ENCODE measurements at places on chromosomes 1 and 21.

DNA sequence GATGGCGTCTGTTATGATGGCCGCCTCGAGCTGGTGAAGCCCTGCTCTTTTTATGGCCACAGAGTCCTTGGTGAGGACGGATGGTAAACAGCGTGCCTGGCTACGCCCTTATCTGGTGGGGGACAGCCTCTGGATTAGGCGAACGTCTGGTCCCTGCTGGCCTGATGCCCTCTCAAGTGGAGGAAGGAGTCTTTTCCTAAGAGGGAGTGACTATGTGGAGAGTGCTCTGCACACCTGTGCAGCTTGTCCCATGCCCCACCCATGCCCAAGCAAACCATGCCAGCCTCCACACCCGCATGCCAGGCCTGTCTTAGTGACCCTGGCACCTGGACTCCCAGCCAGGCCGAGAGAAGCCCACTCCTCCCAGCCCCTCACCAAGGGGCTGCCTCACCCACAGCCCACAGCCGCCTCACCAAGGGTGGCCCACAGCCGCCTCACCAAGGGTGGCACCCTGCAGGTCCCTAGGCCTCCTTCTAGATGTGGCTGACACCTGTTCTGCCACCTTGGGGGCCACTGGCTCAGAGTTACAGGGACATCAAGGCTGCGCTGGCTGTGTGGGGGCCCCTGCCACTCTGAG, 40.2 kb downstream of the WNT9A start:
- no peak for DNase-seq

- DNase-seq: peak; percentile 13
These were observed 5.6 kb upstream of the KCNA10 start for GRCh38 chr1:110524311-110525248.

DNA sequence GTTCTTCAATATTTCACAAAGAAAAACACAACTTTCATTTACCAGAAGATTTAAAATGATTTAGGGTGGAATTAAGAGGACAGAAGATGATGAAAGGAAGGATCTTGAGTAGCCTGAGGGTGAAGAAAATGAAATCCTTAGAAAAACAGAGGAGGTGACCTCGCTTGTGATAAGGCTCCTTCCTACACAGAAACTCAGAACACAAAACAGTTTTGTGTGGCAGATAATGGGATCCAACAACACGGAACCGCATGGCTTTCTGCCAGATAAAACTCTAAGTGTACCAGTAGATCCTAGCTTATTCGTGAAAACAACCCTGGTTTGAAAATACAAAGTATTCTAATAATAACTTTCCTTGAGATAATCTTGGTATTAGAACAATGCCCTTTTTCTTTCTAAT, 74.0 kb upstream of the EXO1 start:
- DNase-seq: no peak

- no peak for DNase-seq
These were observed 22.8 kb upstream of the STUM start for GRCh38 chr1:226525750-226526149.

DNA sequence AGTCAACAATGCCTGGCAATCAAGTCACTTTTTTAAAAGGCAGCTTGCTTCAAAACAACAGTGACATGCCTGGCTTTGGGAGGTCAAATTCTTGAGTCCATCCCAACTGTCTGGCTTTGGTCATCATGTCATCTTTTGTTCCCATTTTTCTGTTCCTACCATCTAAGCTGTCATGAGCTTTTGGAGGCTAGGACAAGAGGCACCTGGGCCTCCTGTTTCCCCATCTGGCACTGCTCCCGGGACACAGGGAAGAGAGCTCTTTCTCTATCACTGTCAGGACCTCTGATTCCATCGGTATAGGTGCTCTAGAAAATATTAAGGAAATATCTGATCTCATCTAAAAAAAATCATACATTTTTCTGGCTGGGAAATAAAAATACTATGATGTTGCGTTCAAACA, 156.3 kb downstream of the CLIC6 start:
- no peak for DNase-seq

GRCh38 chr1:241838897-241839296, 9.1 kb upstream of the EXO1 start:
- DNase-seq: no peak

- no peak for DNase-seq
These were observed 120.6 kb upstream of the RAVER2 start for GRCh38 chr1:64624218-64624713.

DNA sequence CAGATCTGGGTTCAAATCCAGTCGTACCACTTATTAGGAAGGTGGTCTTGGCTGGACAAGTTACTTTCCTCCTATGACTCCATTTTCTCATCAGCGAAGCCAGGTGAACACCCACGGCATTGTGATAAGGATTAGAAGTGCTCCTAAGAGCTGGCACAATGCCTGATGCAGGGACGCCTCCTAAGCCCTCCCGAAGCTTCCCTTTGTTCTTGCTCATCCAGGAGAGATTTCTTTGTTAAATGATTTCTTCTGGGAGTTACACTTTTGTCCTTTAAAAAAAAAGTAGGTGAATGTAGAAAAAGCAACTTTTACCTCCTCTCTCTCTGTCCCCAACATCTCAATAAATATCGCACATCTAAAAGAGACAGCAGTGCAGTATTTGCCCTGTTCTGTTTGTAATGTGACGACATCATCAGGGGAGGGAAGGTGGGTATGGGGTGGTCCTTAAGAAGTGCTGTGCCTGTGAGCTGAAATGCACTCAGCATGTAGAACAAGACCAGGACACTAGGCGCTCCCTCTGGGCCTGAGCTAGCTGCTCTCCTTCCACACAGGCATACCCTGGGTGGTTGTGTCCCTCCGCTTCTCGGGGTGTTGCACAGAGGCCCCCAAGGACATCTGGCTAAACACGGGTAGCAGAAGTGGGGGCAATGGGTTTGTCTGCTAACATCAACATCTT, 43.9 kb downstream of the SUSD4 start:
- DNase-seq: no peak

DNA sequence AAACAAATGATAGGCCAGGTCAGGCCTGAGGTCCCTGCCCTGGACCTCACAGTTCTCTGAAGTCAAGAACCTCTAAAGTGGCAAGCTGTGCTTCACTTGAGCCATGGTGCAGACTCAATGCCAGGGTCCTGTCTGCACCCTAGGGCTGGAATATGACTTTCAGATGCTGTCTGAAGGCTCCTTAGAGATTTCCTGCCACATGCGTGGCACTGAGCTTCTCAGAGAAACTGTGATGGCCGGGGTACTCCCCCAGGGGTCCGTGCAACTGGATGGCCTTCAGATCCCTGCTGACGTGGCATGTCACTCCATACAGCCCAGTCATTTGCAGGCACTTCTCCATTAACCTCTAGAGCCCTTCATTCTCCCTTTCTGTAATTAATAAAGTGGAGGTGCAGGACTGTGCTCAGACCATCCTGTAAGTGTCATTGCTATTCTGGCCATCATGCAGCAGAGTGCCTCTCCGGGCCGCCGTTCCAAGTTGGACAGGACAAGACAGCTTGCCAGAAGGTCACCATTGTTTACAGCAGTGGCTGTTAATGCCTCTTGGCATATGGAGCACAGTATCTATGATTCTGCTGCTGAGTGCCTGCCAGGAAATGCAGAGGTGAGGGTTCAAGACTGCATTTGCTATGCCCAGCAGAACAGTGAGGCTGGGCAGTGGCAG, 205.1 kb upstream of the COA6 start:
- DNase-seq: no peak

- no peak for DNase-seq
These were observed 2.6 kb upstream of the CSTB start for GRCh38 chr21:43778469-43779335.

DNA sequence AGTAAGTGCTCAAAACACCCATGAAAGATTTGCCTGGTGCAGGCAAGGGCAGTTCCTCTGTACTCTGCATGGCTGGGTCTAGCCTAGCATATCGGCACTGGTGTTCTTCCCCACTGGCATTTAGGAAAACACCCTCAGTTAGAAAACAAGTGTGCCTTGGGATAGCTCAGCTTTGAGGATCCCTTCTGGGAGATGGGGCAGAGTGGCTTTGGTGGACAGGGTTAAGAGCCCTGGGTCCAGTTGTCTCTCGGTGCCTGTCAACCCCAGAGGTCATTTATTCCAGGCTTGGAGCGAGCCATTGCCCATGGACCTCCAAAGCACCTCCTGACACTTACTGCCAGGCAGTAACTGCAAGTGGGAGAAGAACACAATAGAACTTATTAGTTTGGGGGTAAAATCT, 80.8 kb upstream of the DIRAS3 start:
- DNase-seq: no peak

GRCh38 chr1:34362949-34363348, 186.2 kb downstream of the C1orf94 start:
- DNase-seq: no peak

DNA sequence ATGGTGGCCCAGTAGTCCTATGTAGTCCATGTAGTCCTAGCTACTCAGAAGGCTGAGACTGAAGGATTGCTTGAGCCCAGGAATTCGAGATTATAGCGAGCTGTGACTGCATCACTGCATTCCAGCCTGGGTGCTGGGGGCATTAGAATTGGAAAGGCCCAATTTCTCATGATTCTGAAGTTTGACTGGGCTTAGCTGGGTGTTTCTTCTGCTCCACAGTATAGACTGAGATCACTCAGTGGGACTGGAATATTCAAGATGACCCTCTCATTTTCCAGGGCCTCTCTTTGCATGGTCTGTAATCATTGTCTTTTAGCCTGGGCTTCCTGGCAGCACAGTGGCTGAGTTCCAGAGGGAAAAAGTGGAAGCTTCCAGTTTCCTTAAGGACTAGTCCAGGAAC, 26.2 kb downstream of the MROH7 start:
- DNase-seq: no peak

DNA sequence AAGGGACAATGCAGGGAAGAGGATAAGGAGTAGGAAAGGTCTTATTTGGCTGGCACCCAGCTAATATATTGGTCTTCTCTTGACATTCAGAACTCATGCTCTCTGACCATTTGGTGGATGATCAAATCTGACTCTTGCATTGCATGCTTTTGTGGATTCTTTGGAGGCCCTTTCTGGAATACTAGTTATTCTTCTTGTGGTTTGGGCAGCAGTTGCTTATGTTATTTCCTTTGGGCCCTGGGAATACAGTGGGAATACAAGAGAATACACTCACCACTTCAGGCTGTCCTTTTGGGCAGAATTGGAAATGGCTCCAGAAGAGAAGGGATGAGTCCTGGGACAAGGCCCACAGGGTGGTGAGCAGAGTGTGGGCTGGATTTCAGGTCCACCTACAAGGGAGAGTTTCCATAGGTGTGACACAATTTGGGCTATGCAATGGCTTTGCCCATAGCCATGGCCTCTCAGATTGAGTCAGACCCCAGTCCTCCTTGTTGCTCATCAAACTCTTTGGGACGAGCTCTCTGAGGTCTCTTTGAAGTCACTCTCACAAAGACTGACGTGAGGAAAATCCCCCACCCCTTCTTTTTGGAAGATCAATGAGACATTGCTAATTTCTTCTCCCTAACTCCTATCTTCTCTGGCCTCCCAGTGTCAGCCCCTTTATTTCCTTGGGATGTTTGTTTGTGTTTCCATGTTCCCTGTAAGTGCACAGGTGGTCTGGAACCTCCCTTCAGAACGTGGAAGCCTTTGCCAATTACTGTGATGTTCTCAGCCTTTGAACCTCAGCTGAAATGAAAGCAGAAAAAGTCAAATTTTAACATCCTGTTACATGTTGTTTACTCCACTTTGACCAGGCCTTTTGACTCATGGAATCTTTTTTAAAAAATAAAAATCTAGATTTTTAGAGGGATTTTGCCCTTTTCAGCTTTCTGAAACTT, 19.4 kb downstream of the HSD11B1 start:
- no peak for DNase-seq

GRCh38 chr1:212073490-212073889, 37.9 kb downstream of the DTL start:
- DNase-seq: no peak

DNA sequence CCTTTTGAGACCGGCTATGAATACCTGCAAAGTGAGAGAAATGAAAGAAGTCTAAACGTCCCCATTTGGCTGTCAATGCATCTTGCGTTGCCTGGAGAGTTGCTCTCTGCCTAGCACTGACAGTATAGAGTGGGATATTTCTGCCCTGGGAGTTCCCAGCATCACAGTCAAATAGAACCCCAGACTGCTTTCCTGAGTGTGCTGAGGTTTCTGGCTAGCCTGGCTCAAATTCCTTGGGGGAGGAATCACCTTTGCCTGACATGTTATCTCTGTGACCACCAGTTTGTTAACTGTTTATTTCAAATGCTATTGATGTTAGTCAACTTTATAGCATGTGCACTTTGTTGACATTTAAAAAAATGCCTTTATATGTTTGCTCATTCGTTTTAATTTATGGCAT, 212.0 kb upstream of the FAM78B start:
- no peak for DNase-seq

DNA sequence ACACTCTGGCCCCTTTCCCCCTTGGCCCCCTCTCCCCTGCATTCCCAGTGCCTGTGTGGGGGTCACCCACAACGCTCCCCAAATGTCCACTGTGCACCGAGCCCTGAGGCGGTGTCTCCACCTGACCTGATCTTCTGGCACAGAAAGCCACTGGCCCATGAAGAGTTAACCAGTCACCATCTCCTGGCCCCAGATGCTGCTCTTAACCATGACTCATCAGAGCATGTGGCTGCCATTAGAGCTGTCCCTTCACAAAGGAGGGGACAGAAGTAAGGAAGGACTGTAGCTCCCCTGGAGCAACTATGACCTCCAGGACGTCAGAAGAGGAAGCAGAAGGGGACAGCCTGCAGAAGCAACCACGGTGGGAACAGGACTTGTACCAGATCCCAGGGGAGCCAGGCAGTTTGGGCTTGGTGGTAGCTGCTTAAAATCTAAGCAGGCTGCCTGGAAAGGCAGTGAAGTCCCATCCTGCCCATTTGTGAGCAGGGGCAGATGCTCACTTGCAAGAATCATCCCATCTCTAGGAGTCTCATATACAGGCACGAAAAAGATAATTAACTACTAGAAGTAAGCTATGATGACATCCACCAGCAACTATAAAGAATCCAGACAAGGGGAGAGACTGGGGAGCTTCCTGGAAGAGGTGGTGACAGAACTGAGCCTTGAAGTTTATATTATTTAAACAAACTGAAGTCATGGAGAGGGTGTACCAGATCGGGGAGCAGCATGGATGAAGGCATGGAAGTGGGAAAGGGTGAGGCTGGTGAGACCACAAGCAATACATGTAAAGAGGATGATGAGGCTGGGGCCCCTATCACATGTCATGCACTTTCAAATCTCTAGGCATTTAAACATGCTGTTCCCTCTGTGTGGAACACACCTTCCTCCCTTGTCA, 1.1 kb upstream of the TTC39A start:
- no peak for DNase-seq

GRCh38 chr1:237411621-237412020, 369.6 kb downstream of the RYR2 start:
- no peak for DNase-seq

GRCh38 chr1:866095-866494, 57.6 kb upstream of the SAMD11 start:
- no peak for DNase-seq

GRCh38 chr21:30758306-30758705, 3.1 kb upstream of the KRTAP21-1 start:
- no peak for DNase-seq

- no peak for DNase-seq
These were observed 86.7 kb downstream of the PTPRU start for GRCh38 chr1:29322861-29323585.
